Cardiac muscle cell (in vitro differentiated cells and primary cell): ENCODE measurements at places on chromosomes 7 and 10. TPM values are rescaled to one million over a fixed set of nuclear protein-coding genes. Genes with fewer than 3 reads are reported as not detected.

DNA sequence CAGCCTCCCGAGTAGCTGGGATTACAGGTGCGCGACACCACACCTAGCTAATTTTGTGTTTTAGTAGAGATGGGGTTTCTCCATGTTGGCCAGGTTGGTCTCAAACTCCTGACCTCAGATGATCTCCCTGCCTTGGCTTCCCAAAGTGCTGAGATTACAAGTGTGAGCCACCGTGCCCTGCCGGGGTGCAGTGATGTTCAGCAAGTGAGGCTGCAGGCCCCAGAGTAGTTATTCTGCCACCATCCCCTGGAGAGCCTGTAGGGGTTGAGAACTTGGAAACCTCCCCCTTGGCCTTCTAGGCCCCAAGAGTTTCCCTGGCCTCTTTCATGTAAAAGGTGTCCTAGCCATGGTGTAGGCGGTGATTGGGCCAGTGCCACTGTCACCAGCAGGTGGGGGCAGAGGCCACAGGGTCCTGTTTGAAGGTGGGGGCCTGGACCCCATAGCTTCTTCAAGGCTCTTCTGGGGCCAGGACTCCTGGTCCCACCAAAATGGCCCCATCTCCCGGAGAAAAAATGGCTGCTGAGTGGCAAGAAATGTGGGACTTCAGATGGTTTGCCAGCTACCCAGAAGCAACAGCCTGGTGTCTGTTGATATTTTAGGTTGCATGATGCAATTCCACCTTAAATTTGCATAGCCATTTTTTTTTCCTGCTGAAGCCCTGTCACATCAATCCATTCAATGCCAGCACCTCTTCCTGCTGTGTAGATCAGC lies 25.5 kb upstream of the INMT start:
- H3K27me3 ChIP-seq = no peaks in the 10 kb centered on the region
- H3K4me3 ChIP-seq = no peak overlapping the region
- DNase-seq = no peak
- no peak overlapping the region for H3K27ac ChIP-seq

The CUX1 gene
- total RNA-seq = 71.7 and 85.3 TPM in 2 replicates

DNA sequence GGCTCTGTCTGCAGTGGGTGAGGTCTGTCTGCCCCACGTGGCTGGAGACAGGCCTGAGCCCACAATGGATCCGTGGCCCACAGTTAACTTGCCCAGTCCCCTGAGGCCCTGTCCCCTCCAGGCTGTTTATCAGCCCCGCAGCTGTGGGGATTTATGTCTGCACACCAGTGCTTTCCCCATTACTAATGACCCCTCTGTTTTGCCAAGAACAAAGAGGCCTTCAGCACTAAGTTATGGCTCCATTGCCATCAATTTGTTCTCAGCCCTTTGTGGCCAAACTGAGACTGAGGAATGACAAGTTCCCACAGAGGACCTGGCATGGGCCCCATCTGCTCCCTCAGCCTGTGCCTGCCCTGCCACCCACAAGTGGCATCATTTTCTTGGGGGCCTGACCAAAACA lies 138.2 kb downstream of the C10orf105 start:
- H3K4me3 ChIP-seq = no peak overlapping the region
- no peaks in the 10 kb centered on the region for H3K4me1 ChIP-seq
- DNase-seq = no peak
- H3K36me3 ChIP-seq = no peaks in the 10 kb centered on the region
- H3K27me3 ChIP-seq = no peaks in the 10 kb centered on the region

GRCh38 chr10:102134416-102134815 lies 1.6 kb downstream of the PPRC1 start:
- peak overlapping the region; percentile 47 for H3K4me3 ChIP-seq
- peaks cover 33% of the 10 kb centered on the region for H3K4me1 ChIP-seq
- peaks cover 17% of the 10 kb centered on the region for H3K36me3 ChIP-seq
- H3K27ac ChIP-seq = peak overlapping the region; percentile 79
- DNase-seq = no peak

The CASTOR2 gene
- 31.8 and 39.6 TPM in 2 replicates for total RNA-seq

DNA sequence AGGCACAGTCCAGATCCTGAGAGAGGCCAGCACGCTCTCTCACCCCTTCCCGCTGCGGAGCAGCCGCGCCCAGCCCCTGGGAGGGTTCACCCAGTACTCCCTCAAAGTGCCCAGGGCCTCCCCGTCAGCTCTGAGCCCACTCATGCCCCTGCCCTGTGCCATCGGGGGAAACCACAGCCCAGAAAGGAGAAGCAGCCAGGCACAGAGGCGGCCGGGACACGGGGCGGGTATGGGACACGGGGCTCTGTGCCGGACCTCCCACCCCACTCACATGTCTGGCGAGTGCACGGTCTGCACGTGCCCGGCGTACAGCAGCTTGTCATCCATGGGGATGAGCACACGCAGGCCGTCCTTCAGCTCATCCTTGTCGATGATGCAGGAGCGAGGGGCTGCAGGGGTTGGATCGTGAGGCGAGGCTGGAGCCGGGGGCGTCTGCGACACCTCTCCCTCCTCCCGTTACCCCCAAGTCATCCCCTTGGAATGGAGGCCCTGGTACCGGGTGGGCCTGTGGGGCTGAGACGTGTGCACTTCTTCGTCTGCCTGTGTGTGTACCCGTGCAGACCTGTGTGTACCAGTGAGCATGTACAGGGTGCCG lies 38.2 kb downstream of the SLC29A4 start:
- no peaks in the 10 kb centered on the region for H3K27me3 ChIP-seq
- H3K4me3 ChIP-seq = no peak overlapping the region
- peaks cover 8% of the 10 kb centered on the region for H3K36me3 ChIP-seq
- no peaks in the 10 kb centered on the region for H3K4me1 ChIP-seq
- H3K27ac ChIP-seq = no peak overlapping the region
